ENCODE measurements at places on chromosomes 7 and 10.

GRCh38 chr7:142808802-142809583, 38.2 kb downstream of the PRSS2 start:
- peak; percentile 69 for DNase-seq

- DNase-seq, result no peak
Observed at GRCh38 chr10:44382981-44383748, 1.7 kb downstream of the CXCL12 start.

GRCh38 chr10:73771722-73772280, 10.0 kb upstream of the CHCHD1 start:
- peak; percentile 39 for DNase-seq

DNA sequence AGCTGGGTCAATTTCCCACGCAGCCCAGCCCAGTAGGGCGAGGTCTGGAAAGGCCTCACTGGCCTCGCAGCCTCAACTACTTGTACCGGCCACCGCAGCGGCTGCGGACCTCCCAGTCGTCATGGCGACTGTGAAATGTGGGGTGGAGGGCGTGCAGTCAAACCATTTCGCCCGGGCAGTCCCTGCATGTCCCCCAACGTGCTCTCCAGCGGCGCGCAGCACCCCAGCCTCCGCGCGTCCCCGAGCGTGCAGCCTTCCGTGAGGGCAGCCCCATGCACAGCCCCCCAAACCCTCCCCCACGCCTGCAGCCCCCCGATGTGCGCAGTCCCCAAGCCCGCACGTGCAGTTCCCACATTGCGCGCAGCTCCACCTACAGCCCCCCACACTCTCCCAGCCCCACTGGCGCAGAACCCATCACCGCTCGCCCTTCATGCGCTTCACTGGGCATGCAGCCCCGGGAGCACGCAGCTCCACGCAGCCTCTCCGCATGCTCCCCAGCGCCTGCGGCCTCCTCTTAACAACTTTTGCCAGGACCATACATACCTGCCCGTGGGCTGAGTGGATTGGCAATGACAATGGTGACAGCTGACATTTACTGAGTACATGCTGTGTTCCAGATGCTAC, 34.5 kb upstream of the SFTPD start:
- DNase-seq, result no peak

- no peak for DNase-seq
Observed at GRCh38 chr10:100103581-100103980, 21.9 kb upstream of the CPN1 start.

GRCh38 chr10:77274046-77274795, 363.4 kb downstream of the KCNMA1 start:
- DNase-seq, result peak; percentile 93

- DNase-seq, result peak; percentile 13
Observed at GRCh38 chr7:20197837-20198236, 19.3 kb downstream of the MACC1 start.

DNA sequence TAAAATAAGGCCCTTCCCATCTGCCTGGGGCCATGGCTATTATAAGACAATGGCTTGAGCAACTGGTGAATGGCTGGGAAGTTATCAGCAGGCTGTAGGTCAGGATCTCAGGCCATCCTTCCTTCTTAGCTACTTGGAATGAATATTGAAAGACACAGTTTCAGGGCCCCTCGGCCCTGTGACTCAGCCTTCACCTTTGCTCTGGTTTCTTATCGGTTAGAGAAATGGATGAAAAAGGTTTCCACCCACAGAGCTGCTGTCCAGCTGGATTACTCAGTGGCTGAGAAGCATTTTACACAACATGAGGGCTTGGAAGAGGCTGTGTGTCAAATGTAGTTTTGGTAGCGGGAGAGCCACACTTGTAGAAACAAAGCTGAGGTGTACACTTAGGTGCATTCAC, 9.4 kb downstream of the ACSL5 start:
- DNase-seq, result peak; percentile 91

- DNase-seq, result no peak
Observed at GRCh38 chr7:94311515-94311914, 83.2 kb upstream of the COL1A2 start.

GRCh38 chr10:22389856-22390589, 44.7 kb downstream of the SPAG6 start:
- no peak for DNase-seq

DNA sequence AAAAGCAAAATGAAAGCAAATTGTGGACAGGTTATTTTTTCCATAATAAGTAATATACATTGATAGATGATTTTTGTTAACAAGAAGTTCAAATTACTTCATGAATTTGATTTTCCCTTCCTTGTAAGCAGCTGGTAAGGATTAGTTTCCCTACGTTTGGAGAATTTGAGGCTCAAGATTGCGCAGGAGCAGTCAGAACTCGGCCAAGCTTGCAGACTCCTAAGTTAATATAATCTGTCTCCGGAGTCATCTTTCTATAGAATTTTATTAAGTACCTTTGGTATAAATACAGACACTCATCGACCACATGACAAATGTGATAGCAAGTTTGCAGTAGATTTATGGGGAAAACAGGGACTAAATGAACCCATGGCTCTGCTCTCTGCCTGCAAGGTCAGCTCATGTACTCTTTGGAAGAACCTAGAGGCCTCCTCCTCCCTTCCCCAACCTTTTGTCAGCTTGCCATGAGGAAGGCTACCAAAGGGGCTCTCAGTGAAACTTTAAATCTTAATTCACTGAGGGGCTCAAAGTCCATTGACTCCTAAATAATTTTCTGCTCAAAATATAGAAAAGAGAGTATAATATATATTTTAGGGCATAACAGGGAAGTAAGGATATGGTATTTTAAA, 89.2 kb upstream of the CTTNBP2 start:
- DNase-seq, result no peak

DNA sequence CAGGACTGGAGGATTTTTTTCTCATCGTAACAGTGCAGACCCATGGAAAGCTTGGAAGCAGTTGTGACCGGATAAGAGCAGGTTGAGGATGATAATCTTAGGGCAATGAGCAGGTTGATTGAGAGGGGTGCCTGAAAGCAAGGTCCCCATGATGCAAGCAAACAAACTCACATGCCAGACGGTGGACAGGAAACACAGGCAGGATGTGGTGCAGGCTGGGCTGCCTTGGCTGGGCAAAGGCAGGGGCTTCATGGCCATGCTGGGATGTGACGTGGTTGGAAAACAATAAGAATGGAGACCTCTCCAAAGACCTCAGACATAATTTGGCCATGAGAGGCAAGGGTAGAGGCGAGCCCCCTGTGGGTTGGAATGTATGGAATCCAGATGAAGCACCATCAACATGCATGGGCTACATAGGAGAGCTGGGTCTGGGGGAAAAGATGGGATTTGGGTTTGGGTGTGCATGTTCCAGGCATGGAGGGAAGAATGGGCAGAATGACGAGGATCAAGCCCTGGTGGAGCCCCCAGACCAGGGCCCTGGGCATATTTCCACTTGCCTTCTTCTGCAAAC, 58.3 kb downstream of the IKZF1 start:
- DNase-seq, result no peak

GRCh38 chr7:5423306-5423975, at the start of gene TNRC18:
TNRC18 (minus strand) TSS chr7:5423834; CDS start chr7:5421246, 2,588 bp downstream.
- no peak for DNase-seq

- DNase-seq, result no peak
Observed at GRCh38 chr10:8044331-8044907, 10.1 kb upstream of the GATA3 start.

- DNase-seq, result no peak
Observed at GRCh38 chr7:34385384-34385783, 272.6 kb upstream of the NPSR1 start.

- no peak for DNase-seq
Observed at GRCh38 chr10:35070521-35070920, 19.6 kb downstream of the CUL2 start.

GRCh38 chr10:32981760-32982159, 23.7 kb upstream of the ITGB1 start:
- peak; percentile 65 for DNase-seq

DNA sequence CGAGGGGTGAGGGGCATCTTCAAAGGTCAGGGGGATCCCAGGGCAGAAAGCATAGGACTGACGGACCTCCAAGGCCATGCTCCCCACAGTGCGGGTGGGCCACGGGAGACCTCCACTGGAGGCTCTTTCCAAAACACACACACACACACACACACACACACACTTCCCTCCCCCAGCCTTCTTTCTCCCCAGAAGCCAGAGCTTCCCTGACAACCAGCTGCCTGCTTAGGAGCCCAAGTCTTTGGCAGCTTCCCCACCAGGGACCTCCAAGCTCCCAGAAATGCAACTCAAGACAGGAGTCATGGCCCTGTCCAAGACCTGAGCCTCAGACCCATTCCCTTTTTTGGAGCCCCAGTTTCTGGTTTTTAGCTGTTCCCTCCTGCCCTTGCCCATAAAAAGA, 710 bp upstream of the C10orf105 start:
- DNase-seq, result no peak

DNA sequence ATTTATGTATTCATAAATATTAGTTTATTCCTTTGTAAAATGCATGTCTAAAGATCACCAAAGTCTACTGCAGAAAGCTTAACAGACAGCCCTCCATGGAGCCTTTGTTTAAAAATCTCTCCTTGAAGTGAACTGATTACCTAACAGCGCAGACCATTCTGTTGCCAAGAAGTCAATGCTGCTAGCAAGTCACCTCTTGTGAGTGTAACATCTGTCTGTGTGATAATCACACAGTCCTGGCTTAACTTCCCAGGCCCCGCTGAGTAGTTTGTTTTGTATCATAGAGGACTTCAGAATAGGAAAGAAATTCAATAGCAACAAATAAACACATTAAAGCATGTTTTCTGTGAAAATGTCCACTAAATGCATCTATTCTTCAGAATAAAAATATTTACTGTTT, 435.3 kb upstream of the IGFBP3 start:
- no peak for DNase-seq

DNA sequence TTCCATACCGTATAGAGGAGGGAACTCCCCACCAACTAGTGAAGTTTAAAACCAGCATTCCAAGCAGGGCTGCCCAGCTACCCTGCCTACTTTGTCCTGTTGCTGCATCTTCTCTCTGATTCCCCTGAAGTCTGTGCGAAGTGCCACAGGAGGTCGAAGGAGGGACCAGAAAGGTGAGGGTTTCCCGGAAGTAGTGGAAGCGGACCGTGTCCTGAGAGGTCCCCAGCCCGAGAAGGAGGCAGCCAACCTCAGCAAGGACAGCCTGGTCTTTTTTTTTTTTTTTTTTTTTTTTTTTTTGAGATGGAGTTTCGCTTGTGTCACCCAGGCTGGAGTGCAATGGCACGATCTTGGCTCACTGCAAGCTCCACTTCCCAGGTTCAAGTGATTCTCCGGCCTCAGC, 671.9 kb upstream of the GALNT17 start:
- no peak for DNase-seq

DNA sequence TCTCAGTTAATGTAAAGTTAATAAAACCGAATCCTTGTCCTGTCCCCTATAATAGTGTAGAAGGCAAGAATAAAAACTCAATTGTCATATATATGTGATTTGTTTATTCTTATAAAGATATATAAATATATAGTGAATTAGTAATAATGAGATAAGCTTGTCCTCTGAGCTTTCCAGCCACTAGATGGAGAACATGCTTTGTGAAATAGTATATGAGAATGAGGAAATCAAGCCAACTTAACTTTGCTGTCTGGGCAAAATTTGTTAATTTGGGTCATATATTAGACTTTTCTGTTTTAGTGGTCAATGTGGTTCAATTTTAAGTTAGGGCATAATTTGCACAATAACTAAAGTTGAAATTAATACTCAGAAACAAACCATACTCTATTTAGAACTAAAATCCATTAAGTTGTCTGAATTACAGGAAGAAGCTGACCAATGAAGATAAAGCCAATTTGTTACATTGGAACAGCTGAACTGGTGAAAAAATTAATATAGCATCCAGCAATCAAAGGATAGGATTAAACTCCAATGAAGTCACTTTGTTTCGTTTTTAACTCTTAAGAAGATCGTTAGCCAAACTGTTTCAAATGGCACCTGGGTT, 595.0 kb downstream of the ARL4A start:
- DNase-seq, result peak; percentile 72

DNA sequence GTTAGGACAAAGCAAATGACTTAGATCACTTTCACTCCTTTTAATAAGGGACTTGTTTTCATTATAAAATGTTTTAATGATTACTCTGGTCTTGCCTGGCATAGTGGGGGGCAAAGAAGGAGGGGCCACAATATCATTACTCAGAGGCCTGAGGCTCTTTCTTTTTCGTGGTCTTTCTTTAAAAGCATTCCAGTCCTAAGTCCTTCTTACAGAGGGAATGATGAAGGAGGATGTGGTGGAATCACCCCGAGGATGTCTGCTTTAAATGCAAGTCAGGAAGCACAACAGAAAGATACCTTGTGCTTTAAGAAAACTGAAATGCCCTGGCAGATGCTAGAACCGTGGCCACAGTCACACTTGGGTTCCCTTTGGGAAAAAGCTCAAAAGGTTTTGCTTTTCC, 379.1 kb downstream of the INHBA start:
- DNase-seq, result peak; percentile 76

DNA sequence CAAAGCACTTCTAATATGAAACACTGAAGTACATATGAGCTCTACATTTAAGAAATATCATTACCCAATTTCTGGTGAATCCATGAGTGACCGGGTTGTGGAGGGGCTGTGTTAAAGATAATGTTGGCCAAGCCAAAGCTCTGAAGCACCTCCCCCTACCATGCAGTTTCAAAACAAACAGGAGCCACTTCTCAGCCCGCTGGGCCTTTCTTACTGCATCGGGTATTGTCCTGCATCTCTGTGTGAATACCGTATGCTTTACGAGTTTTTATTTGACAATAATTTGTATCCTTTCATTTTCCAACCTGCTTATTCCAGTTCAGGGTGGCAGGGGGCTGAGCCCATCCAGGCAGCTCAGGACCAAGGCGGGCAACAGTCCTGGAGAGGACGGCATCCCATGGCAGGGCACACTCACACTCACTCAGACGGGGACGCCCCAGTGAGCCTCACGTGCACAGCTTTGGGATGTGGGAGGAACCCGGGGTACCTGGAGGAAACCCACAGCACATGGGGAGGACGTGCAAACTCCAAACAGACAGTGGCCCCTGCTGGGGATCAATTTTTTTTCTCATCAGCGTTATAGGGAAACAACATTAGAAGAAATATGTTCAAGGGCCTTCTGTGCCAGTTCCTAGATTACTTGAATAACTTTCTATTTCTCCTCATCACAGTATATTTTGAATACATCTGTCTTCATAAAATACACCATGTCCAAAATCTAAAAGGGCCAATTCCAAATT, 1.9 kb downstream of the RNF32 start:
- no peak for DNase-seq

GRCh38 chr10:35339942-35340341, 3.6 kb downstream of the CCNY start:
- peak; percentile 48 for DNase-seq

All from ELR (cell line).